ENCODE measurements at places on chromosomes 3 and 15.

- no peak for DNase-seq
Observed at GRCh38 chr15:88769161-88769971, 33.9 kb upstream of the ACAN start.

- DNase-seq = no peak
Observed at GRCh38 chr3:66498687-66499621, 1.9 kb downstream of the LRIG1 start.

- DNase-seq = no peak
Observed at GRCh38 chr3:87805670-87806069, 253.1 kb downstream of the CGGBP1 start.

- no peak for DNase-seq
Observed at GRCh38 chr3:45687828-45688193, 1.4 kb upstream of the SACM1L start.

DNA sequence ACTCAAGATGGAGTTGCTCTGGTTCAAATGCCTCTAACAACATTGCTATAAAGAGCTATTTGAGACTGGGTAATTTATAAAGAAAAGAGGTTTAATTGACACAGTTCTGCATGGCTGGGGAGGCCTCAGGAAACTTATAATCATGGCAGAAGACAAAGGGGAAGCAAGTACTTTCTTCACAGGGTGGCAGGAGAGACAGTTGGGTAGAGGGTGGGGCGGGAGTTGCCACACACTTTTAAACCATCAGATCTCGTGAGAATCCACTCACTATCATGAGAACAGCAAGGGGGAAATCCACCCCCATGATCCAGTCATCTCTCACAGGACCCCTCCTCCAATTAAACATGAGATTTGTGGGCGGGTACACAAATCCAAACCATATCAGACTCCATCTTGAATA, 30.7 kb downstream of the MAP2K5 start:
- no peak for DNase-seq

- DNase-seq = no peak
Observed at GRCh38 chr15:89835176-89835564, 20.5 kb upstream of the ANPEP start.

- no peak for DNase-seq
Observed at GRCh38 chr3:156519758-156520162, 35.2 kb downstream of the SSR3 start.

DNA sequence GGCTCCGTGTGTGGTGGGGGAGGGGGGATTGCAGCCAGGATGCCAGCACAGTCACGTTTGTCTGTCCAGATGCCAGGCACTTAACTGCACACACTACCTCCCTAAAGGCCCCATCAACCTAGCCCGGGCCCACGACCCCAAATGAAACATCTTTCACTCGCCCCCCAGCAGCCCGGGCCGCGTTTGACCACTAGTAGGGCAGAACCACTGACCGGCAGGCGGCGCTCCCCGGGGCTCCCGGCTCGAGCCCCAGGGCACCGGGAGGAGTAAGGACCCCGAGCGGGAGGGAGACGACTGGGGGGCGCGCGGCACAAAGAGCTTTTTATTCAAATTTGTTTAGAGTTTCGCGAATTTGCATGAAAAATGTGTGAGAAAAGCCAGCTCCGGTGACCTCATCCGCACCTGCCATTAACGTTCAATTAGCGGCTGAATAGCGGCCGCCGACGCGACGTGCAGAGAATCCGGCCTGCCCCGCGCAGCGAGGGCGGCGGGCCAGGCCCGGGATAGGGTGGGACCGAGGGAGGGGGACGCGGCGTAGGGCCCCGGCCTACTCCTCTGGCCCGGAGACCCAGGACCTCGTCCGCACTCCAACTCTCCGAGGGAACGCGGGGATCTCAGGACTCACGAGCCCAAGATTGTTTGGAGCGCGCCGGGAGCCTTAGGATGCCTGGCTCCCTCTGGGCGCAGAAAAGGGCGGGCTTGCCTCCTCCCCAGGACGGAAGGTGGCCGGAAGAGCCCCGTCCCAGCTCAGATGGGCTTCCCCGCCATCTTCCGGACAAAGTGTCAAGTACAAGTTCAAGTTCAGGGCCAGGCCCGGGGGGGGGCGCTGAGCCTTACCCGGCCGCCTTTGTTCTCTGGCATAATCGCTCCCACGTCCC, 64.9 kb upstream of the POLG start:
- peak; percentile 51 for DNase-seq

All from CD4-positive, CD25-positive, alpha-beta regulatory T cell (primary cell).